ENCODE measurements at places on chromosomes 1 and 21.
A peak's percentile ranks its signal among the peaks of the same experiment; 100 is the strongest.

GRCh38 chr21:45513741-45514310 is 28.4 kb downstream of the SLC19A1 start:
- no peak for DNase-seq

GRCh38 chr1:78094639-78095038 is 48.9 kb downstream of the GIPC2 start:
- DNase-seq: no peak

DNA sequence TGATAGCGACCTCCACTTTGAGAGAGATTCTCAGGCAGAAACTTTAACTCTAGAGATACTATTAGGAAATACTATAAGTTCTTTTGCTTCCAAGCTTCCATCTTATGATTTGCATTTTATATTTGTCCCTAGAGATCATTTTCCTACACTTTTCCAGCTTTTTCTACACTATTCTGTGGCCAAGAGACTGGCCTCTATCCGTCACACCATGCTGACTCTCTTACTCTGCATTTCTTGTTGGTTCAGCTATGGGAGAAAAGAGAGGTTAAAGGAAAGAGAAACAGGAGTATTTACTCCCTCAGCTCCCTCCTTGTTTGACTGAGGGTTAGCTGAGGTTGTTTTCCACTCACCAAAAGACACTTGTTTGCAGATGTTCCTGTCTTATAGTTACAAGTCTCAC is 665.6 kb upstream of the CXADR start:
- no peak for DNase-seq

- DNase-seq: no peak
Observed at GRCh38 chr1:16015960-16016901, 1.6 kb downstream of the HSPB7 start.

DNA sequence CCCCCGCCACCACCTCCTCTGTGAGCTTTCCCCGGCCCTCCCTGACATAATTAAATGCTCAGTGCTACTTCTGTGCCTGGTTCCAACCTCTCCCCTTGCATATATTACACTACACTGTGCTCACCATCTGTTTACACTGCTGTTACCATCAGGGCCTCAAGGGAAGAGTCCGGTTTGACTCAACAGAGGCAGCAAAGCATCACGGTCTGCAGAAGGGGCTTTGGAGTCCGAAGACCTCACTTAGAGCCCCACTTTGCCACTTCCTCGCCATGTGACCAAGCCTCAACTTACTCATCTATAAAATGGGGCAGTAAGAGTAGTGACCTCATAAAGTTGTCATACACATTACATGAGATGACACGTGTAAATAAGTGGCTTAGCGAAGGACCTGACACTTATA is 27.4 kb downstream of the KCNN3 start:
- no peak for DNase-seq

- no peak for DNase-seq
Observed at GRCh38 chr1:172745014-172745413, 86.1 kb downstream of the FASLG start.

DNA sequence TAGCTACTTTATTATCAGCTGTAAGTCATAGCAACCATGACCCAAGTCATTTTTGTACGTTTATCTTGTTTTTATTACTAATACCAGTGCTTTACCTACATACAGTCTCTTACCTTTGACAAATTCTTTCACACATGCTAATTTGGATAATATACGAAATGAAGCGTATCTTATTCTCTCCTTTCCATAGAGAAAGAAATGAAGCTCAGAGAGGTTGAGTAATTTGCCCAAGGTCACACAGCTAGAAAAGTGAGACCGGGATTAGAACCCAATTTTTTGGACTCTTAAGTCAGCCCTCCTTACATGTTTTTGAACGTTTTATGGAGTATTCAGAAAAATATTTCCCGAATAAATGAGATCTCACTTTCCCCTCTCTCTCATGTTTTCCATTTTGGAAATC is 52.6 kb downstream of the OLIG1 start:
- no peak for DNase-seq

DNA sequence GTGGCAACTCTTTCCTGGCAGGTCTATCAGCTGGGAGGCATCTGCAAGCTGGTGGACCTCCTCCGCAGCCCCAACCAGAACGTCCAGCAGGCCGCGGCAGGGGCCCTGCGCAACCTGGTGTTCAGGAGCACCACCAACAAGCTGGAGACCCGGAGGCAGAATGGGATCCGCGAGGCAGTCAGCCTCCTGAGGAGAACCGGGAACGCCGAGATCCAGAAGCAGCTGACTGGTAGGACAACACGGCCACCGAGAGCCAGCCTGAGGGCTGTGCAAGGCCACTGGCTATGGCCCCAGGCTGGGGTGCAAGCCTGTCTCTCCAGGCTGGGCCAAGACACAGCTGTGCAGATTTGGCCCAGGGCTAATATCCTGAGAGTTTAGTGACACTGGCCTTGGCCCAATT is 34.2 kb downstream of the PKP1 start:
- DNase-seq: no peak

GRCh38 chr1:41358131-41359021 is 2.9 kb upstream of the FOXO6 start:
- no peak for DNase-seq

DNA sequence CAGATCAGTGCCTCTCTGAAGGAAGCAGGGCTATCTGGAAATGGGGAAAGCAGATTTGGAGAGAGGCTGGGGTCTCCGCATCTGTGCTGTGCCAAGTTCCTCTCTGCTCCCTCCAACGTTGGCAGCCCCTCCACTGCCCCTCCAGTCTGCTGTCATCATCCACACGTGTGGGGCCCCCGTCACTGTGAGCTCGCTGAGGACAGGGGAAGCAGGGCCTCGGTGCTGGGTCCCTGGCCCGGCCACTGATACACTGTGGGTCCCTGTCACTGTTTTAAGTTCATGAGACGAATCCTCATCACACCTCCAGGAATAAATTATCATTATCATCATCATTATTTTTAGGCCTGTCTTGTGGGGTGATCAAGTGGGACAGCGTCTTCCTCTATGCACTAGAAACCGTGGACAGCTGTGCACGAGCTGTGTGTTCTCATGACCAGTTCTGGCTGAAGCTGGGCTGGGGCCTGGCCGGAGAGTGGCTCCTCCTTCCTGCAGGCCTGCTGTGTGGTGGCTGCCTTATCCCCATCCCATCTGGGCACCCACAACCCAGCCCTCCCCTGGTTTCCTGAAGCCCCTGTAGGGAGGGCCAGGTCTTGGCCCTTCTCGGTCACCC is 52.2 kb downstream of the DMRTB1 start:
- DNase-seq: no peak

DNA sequence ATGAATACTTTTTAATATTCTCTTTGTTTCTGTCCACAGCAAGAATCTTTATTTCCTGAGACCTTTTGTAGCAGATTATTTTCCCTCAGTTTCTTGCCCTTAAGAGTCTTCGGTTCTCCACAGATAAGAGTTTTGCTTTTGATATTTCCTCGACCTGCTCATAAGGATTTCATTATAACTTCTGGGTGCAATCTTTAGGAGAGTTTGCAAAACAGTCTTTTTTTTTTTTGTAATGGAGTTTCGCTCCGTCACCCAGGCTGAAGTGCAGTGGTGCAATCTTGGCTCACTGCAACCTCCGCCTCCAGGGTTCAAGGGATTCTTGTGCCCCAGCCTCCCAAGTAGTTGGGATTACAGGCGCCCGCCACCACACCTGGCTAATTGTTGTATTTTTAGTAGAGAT is 10.1 kb upstream of the UBE4B start:
- no peak for DNase-seq

DNA sequence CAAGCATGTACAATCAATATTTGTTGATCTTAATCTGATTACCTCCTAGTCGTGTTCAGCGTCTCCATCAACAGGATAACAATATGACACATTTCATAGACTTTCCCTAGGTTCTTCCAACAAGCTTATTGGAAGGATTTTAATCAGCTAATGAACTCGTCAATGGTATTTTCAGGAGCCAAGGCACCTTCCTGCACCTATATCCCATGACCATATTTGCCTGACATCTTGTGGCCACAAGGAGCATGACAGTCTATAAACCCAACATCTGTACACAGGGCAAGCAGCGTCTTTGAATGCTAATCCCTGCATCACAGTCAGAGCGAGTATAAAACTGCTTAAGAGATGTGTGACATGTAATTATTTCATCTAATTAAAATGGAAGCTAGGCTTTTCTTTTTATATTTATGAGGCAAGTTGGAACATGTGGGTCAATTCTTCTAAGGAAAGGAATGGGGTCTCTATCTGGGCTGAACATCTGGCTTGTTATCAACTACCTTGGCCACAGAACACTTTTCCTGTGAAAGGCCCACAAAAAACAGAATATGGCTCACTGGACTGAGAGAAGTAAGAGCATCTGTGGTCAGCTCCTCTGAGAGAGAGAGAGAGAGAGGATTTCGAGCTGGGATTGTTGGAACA is 388.8 kb downstream of the NTNG1 start:
- peak; percentile 13 for DNase-seq

- no peak for DNase-seq
Observed at GRCh38 chr1:116972674-116973030, 28.9 kb upstream of the CD101 start.

GRCh38 chr21:26529526-26529925 is 43.6 kb downstream of the CYYR1 start:
- no peak for DNase-seq

DNA sequence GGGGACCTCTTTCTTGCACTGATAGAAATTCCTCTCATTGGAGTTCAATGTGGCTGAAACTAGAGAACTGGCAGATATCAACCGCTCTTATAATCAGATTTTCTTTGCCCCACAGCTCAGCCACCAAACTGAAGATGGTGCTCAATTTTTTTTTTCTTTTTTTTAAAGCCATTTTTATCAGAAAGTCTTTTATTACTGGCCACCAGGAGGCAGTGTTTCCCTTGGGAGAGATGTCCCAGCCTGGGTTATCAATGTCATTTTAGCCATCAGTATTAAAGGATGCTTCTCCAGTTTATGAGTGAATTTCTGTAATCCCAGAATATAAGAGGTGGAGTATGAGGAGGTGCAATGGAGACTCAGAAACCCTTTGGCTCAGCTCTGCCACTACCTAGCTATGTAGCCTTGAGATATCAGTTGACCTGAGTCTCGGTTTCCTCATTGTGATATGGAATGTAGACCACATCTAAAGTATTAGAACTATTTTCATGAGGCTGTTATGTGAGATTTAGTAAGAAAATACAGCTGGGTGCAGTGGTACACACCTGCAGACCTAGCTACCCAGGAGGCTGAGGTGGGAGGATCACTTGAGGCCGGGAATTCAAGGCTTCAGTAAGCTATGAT is 27.6 kb downstream of the CD244 start:
- DNase-seq: no peak

GRCh38 chr1:182587666-182588499 is 1.2 kb downstream of the RNASEL start:
- DNase-seq: no peak

- no peak for DNase-seq
Observed at GRCh38 chr1:65435987-65436386, 15.5 kb downstream of the LEPR start.

DNA sequence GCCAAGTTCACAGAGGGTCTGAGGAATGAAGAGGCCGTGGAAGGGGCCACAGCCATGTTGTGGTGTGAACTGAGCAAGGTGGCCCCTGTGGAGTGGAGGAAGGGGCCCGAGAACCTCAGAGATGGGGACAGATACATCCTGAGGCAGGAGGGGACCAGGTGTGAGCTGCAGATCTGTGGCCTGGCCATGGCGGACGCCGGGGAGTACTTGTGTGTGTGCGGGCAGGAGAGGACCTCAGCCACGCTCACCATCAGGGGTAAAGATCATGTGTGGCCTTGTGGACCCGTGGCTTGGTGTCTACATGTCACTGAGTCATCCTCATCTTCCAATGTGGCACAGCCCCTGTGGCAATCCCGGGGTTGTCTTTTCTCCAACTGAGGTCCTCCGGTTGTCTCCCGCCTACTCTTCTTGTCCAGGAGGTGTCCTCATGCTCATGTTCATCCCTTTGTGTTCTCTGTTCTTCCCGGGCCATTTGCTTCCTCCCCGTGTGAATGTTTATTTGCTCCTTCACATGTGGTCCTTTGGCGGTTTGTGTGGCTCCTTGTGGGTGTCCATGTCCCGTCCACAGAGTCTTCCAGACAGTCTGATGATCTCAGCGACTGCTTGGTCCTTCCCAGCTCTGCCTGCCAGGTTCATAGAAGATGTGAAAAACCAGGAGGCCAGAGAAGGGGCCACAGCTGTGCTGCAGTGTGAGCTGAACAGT is 84.2 kb downstream of the OBSCN start:
- no peak for DNase-seq

- DNase-seq: no peak
Observed at GRCh38 chr1:54017979-54018378, at the start of gene LDLRAD1. Gene LDLRAD1, minus strand, starts transcription at chr1:54018186. Its CDS starts 74 bp downstream, at chr1:54018112.

DNA sequence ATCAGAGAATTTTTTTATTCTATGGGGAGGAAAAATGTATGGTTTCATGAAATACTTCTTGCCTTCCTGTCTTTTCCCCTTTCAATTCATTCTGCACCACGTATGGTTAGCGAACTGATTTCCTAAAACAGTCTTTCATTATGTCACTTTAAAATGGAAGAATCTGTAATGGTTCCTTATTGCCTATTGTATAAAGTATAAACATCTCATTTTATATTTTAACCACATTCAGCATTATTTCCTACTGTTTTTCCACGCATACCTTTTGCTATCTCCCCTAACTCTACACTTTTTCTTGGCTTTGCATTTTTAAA is 232.3 kb upstream of the B3GALT2 start:
- DNase-seq: no peak

DNA sequence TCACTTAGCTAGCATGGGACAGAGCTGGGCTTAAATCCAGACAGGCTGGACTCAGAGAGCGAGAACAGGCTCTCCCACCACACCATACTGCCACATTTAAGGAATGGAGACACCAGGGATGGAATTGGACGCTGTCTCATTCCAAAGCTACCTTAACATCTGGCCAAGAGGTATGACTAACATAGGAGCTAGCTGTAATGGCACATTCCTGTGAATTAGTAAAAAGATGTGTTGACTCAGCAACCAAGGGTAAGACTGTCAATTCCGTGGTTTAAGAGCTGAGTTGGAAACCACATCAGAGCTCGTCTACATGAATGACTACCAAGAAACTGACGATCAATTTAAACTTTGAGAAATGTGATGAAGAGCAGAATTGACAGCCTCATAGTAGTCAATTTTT is 8.3 kb upstream of the TNFRSF9 start:
- DNase-seq: no peak

DNA sequence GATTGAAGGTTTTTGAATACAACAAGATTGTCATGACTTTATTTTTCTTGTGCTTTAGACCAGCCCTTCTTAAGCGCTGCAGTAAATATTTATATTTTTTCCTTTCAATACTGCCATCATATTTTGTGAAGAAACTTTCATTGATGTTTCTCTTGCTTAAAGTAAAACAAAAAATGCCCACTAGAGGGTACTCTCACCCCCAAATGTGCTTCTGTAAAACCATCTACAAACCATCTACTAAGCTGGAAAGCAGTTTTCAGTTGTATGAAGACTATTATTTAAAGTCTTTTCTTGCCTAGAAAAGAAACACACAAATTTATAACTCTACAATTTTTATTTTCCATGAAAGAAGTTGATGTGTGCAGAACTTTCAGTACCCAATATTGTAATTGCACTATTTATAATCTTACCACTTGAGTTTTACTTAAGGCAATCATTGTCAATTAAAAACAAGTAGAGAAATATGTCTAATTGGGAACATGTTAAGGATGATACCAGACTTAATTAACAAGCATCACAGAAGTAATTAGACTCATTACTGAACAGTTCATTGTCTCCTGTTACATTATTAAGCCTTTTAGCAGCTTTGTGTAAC is 10.7 kb downstream of the LEPR start:
- no peak for DNase-seq
